Stimulated activated CD8-positive, alpha-beta memory T cell treated with anti-CD3 and anti-CD28 coated beads, Interleukin-7, amount 100 ng/mL, for 24 hours (primary cell): ENCODE measurements at places on chromosomes 16 and 17.

- DNase-seq: no peak
Measured at GRCh38 chr17:18957831-18958230, 5.9 kb downstream of the SLC5A10 start.

DNA sequence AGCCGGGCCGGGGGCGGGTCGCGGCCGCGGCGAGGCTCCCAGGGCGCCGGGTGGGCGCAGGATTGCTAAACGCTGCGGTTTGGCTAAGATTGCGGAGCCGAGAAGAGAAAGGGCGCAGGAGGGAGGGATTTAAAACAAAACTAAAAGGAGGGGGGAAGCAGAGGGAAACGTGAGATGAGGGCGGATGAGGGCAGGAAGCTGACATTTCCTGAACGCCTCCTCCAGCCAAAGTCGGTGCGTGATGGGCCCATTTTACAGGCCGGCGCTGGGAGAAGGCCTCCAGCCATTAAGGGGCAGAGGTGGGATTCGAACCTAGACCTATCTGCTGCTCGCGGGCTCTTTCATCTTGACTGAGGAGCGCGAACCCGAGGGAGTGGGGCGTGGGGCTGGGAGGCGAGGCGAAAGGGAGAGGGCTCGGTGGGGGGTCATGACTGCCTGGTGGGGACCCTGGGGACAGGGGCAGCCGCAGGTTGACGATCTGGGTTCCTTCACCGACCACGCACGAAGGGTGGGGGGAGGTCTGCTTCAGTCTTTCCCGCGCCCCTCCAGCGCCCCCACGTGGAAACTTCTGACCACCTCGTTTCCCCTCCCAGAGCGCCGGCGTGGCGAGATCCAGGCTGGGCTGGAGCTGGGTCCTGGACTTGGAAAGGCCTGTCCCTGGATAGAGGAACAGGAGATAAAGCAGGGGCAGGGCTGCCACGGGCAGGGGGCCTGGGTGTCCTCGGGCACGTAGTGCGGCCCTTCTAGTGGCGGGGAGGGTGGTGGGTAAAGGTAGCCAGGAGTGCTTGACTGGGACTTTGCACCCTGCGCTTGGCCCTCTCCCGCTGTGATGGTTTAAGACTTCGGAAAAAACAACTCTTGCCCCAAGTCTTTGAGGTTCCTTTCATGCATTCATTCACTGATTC, 3.8 kb upstream of the TAC4 start:
- DNase-seq: peak; percentile 43

- DNase-seq: peak; percentile 81
Measured at GRCh38 chr17:41665566-41666236, 23.0 kb upstream of the EIF1 start.

GRCh38 chr16:56611281-56611833, 3.0 kb downstream of the MT2A start:
- no peak for DNase-seq

- DNase-seq: no peak
Measured at GRCh38 chr16:86087011-86087895, 188.3 kb downstream of the IRF8 start.
